NCI-H2171 treated with DMSO at 0.1 percent for 48 hours (cell line): ENCODE measurements at places on chromosomes 6 and 20.

DNA sequence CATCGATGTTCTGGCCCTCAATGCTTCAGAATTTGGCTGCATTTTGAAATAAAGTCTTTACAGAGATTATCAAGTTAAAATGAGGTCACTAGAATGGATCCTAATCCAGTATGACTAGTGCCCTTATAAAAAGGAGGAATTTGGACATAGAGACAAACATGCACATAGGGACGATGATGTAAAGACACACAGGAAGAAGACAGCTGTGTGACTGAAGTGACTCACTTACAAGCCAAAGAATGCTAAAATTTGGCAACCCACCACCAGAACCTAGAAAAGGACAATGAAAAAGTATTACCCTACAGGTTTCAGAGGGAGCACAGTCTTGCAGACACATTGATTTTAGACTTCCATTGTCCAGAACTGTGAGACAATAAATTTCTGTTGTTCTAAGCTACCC, 322.8 kb upstream of the GJE1 start:
- no peak for DNase-seq

DNA sequence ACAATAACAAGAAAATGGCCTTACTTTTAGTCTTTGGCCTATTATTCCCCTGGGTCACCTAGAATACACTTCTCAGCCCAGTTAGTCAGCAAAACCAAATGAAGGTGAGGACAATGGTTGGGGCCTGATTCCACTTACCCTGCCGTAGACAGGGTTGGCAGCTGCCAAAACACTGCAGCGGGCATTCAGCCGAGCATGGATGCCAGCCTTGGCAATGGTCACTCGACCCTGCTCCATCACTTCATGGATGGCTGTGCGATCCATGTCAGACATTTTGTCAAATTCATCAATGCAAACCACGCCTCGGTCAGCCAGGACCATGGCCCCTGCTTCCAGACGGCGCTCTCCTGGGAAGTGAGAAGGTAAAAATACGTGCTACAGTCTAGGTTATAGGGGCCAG, 8.4 kb downstream of the MCM3 start:
- no peak for DNase-seq

DNA sequence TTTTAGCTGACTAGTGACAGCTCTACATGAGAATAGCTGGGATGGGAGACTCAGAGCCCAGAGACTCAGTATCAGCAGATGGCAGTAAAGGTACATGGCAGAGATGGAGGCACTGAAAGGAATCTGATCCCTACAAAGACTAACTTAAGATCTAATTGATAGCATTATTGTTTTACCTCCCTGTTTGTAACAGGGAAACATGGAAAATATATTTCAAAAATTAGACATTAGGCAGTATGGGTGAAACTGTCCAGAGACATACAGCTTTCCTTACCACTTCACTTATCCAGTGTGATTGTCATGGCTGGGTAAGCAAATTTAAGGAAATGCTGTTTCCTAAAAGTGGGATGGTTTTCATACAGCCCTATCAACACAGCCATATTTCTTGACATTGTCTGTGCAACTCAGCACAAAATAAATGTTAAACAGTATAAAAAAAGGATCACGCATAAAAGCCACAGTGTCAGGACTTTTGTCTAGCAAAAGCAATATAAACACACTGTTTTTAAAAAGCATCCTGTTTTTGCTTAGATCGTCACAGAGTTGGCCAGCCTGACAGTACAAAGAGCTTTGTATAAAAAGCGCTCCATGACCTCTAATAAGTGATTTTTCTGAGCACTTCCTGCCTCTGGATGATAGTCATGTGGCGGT, 376.9 kb downstream of the PHF3 start:
- DNase-seq = peak; percentile 92

GRCh38 chr6:95518630-95519227, 58.6 kb upstream of the MANEA start:
- DNase-seq = no peak

- no peak for DNase-seq
Observed at GRCh38 chr6:145375502-145375901, 359.8 kb downstream of the EPM2A start.

DNA sequence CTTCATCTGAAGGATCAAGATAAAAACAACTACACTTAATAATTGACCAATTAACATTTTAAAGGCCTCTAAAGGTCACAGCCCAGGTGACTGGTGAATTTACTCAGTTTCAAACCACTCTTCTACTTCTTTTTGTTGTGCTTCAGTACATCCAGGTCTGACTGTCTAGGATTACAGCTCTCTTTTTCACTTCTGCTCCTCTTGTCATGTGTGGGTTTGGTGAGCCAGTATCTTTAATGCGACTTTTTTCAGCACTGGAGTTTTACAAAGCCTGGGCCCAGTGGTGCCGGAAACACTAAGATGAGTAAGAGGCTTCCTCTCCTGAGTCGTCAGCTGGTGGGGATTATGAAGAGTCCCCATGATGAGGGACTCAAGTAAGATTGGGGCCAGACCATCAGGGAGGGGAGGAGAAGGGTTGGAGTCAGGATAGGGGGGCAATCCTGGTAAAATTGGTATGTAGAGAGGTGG, 27.0 kb downstream of the HECA start:
- no peak for DNase-seq

GRCh38 chr20:6094063-6094462, 28.8 kb downstream of the FERMT1 start:
- no peak for DNase-seq

- no peak for DNase-seq
Observed at GRCh38 chr20:53933232-53933846, 137.1 kb downstream of the BCAS1 start.

- no peak for DNase-seq
Observed at GRCh38 chr6:50961611-50962010, 142.9 kb downstream of the TFAP2B start.

DNA sequence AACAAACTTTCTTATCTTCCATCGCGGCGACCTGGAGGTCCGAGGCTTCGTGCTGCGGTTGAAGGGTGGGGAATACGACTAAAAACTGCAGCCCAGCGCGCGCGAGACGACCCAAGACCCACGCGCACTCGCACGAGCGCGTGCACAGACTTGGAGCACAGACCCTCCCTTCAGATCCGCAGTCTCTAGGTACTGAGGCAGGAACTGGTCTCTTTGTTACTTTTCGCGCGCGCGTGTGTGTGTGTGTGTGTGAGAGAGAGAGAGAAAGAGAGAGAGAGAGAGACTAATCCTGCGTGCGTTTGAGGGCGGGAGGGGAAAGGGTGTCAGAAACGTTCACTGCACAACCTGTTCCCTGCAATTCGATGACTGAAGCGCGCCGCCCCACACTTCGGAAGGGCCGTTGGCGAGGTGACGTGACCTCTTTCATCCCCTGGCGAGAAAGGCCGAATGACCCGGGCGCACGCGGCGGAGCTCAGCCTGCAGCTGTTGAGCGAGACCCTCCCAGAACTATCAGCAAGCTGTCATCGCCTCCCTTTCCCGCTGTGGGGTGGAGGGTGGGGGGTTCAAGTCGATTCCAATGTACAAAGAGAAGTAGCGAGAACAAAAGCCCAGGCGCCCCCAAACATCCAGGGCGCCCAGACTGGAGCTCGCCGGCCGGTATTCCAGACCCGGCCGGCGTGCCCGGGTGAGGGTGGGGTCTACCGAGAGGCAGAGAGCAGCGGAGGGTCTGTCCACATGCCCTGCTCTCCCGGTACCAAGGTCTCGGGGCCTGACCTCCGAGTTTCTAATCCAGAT, 1.5 kb upstream of the TUBB2B start:
- peak; percentile 85 for DNase-seq

DNA sequence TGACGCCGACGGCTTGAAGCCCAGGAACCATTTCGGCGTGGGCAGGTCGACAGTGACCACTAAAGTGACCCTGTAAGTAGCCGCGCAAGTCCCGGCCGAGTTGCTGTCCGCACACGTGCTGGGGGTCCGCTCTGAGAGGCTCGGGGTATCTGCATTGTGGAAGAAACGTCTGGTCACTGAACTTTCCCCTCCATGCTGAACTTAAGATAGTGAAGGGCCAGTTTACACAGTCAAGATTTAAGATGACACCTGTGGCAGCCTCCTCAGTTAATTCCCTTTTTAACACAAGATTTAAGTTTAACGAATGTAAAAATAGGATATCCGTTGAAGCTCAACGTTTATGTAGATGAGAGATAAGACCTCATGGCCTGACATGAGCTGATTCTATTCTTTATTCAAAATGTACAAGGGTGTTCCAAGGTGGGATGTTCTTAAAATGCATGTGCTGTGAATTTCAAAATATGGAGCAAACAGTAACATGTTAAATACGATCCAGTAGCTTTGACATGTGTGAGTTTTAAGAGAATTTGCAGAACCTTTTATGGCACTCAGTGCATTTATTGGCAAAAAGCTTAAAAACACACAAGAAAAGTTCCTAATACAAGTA, 116.2 kb downstream of the RTN4IP1 start:
- no peak for DNase-seq
